Mesendoderm (in vitro differentiated cells): ENCODE measurements at places on chromosomes 16 and 17.

DNA sequence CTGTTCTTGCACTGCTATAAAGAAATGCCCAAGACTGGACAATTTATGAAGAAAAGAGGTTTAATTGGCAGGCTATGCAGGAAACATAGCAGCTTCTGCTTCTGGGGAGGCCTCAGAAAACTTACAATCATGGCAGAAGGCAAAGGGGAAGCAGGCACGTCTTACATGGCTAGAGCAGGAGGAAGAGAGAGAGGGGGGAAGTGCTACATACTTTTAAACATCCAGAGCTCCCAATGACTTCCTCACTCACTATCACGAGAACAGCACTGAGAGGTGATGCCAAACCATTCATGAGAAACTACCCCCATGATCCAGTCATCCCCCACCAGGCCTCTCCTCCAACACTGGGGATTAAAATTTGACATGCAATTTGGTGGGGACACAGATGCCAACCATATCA is 13.3 kb downstream of the WFIKKN2 start:
- no peak for DNase-seq

GRCh38 chr16:85474621-85475217 is 138.4 kb upstream of the GSE1 start:
- no peak for DNase-seq

- no peak for DNase-seq
Measured at GRCh38 chr17:58669853-58670252, 22.0 kb downstream of the TEX14 start.

DNA sequence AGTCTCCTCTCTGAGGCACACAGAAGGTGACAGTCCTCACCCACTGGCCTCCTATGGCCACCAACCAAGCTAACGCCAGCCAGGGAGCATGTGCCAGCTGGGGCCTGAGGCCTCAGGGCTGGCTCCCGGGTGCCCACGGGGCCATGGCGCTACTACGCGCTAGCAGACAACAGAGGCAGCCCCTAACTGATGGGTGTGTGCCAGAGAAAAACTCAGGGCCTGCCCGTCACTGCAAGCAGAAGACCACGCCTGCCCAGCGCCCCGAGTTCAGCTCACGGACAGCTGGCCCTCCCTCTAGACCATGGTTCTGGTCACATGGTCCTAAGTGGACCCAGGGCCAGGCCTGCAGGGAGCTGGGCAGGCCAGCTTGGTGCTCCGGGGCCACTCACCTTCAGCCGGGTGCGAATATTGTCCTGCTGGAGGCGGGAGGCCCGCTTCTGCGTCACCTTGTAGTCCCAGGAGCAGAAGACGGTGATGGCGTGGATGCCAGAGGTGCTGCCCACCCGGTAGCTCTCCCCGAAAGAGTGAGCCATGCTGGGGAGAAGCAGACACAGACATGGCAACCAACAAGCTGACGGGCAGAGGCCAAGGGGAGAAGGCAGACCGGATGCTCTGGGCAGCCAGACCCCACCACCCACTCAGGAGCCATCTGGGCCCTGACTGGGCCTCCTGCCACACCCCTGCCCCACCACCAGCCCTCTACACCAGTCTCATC is 6.2 kb downstream of the TMC6 start:
- DNase-seq: no peak

DNA sequence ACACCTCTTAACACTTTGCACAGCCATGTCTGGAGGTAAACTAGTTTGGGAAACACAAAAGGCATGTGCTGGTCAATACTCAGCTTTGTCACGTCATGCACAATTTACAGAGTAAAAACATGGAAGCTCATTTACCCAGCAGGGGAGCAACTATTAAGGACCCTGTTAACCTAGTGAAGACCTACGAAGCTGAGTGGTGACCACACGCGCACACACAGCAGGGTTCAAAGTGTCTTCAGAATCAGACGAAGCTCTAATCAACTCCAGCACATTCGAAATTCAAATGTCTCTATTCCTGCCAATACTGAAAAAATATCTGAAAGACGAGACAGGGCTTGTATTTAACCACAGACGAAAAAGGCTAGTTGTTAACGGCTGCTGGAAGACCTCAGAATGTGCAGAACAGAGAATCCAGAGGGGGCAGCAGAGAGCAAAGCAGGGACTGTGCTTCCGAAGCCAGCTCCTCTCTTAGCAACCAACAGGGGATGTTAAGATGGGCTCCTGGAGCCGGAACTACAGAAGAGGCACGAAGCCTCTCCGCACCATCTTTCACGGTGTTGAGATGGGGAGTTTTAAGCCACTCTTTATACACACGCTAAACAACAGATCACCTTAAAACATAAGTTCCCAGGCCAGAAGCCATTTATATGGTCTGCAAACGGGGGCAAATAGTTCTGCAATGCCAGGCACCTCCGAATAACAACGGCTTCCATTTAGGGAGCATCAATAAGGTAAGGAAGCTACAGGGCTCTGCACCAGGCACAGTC is 45.7 kb downstream of the CMTM4 start:
- DNase-seq: peak; percentile 92

GRCh38 chr16:51152691-51153576 is 1.9 kb upstream of the SALL1 start:
- DNase-seq: peak; percentile 85

- DNase-seq: no peak
Measured at GRCh38 chr17:78716814-78717393, 65.2 kb downstream of the CYTH1 start.

DNA sequence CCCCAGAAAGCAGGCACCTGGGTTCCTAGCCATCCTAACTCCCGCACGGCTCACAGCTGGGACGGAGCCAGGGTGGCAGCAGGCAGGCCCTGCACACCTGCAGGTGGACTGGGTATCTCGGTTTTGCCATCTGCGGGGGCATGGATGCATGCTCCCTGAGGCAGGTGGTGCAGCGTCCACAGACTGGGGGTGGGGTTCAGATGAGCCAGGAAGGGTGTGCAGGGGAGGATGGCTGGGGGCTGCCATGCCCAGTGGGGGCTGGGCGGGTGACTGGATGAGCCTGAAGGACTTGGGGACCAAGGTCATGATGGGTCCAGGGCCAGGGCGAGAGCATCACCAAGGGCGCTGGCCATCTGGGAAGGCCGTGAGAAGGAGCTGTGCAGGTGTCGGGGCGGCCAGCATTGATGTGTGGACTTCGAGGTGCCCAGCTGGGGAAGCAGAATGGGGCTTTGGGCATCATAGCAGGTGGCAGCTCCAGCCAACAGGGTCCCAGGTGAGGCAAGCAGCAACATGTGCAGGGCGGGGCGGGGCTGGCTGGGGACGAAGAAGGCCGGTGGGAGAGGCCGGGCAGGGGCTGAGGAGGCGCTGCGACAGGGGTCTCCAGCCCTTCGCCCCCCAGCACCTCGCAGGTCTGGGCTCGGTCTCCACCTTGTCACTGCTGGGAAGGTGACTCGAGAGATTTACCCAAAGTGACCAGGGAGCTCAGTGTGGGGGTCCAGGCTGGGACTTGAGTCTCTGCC is 41.0 kb upstream of the ZNF469 start:
- DNase-seq: no peak

DNA sequence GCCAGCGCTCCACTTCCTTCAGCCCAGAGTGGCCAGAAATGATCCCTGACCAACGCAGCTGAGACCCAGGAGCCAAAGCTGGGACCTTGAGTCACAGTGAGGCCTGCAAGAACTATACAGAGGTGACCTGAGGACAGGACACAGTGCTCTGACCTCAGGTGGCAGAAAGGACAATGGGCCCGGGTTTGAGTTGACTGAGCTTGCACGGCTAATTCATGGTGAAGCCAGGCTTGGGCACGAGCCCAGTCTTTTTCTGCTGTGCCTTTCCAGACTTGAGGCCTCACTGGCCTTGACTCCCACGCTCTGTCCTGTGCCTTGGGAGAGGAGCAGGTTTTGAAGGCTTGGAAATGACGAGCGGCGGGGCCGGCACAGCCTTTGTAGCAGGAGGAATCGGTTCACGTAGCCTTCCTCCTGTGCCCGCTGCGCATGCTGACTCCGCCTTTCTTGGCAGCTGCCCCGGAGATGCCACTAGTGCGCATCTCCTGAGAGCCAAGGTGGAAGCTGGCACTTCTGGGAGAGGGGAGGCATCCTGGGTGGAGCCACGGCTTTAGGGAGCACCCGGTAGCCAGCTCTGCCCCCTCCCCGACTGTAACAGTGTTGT is 34.9 kb downstream of the NDEL1 start:
- no peak for DNase-seq

DNA sequence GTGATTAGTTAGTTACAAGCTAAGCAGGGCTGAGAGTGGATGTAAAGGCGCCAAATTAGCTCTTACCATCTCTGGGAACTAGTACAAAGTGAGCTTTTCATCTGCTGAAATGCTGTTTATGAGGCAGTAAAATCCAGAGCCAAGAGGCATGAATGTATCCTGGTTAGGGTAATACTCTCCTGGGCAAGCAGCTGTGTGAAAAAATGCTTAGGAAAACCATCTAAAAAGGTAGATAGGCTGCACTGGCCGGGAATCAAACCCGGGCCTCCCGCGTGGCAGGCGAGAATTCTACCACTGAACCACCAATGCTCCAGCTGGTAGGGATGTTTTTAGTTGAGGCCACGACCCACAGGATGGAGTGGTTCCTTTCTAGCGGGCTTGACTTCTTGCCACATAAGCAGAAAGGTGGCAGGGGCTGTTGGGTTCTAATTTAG is 23.0 kb downstream of the VAC14 start:
- no peak for DNase-seq

DNA sequence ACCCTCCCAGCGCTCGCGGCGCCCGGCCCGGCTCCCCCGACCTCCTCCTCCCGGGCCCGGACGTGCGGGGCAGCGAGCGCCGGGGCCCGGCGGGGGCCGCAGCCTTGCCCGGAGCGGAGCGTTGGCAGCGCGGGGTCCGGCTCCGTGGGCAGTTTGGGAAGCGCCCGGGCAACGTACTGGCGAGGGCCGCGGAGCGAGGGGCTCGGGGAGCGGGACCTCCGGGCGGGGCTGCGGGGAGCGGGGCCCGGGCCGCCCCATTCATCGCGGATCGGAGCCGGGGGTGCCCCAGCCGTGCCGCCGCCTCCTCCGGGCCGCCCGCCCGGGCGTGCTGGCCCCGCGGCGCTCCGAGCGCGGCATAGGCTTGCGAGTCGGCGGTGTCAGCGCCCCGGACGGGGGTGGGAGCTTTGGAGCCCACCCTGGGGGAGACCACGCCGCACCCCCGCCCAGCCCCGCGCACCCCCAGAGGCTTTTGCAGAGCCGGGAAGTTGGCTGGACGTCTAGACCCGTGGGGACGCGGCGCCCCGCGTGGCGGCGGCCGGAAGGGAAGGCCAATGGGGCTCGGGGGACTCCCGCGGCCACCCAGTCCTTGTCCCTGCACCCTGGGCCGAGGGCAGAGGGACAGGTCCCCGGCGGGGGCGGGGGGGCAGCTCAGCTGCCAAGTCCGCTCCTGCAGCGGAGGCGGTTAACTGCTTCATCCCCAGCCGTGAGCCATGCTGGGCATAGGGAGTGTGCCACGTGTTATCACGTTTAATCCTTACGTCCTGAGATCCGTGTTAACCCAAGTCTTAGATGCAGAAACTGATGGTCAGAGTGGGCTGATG is 852 bp downstream of the ZNF469 start:
- DNase-seq: no peak

- DNase-seq: no peak
Measured at GRCh38 chr17:71765437-71765836, 355.4 kb upstream of the SOX9 start.

- no peak for DNase-seq
Measured at GRCh38 chr16:84827131-84827574, 7.4 kb downstream of the CRISPLD2 start.

DNA sequence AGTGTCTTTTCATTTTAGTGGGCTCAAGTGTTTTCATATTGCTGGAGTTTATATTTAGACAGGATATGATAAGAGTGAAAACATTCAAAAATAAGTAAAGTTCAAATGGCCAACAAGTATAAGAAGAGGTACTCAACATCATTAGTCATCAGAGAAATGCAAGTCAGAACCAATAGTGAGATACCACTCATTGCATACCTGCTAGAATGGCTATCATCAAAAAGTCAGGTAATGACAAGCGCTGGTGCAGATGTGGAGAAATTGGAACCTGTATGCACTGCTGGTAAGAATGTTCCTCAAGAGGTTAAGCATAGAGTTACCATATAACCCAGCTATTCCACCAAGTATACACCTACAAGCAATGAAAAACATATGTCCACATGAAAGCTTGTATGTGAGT is 87.8 kb downstream of the WNT3 start:
- no peak for DNase-seq

DNA sequence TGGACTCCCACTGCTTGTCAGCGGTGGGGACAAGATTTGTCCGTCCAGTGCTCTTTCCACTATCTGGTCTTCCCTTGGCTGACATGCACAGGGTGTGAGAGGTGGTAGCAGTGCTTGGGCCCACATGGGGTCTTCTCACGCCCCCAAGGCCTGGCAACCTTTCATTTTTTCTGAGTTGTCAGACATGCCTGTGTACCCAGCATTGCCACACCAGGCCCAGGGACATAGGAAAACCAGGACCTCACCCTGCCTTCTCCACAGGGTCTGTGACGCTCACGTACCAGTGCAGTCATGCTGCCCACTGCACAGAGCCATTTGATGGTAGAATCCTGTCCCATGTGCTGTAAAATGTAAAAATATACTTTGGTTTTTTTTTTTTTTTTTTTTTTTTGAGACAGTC is 57.8 kb downstream of the B9D1 start:
- no peak for DNase-seq

DNA sequence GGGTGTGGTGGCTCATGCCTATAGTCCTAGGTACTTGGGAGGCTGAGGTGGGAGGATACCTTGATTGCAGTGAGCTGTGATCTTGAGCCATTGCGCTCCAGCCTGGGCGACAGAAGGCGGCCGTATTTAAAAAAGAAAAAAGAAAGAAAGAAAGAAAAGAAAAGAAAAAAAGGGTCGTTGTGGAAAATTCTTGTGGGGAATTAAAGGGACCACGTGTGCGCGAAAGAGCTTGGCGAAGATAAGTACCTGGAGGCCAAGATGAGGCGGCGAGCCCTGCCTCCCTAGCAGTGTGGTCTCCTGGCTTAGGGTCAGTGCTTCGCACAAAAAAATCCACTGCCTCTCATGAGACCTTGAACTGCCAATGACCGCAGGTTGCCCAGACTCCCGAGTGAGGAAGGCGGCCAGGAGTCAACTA is 728 bp upstream of the NMT1 start:
- no peak for DNase-seq

DNA sequence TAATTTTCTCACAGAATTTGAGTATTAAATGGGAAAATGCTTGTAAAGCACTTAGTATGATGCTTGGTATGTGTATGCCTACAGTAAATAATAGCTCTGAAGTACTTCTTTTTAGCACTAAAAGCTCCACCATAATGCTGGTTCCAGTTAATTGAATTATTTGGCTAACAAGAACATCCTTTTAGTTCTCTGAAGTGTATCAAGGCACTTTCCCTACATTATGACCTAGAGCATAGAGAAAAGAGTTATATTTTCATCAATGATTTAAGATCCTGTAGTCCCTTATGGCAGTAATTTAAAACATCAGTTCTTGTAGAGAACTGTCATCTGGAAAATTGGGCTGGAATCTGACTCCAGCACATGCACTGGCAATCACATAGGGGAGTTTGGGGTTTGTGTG is 21.9 kb upstream of the PHAF1 start:
- no peak for DNase-seq

- DNase-seq: no peak
Measured at GRCh38 chr17:39809221-39809620, 54.9 kb downstream of the IKZF3 start.

- DNase-seq: no peak
Measured at GRCh38 chr17:61314368-61315078, 85.1 kb upstream of the TBX2 start.

GRCh38 chr17:39564211-39564848 is 43.4 kb downstream of the NEUROD2 start:
- peak; percentile 97 for DNase-seq
